ENCODE measurements at places on chromosomes 5 and 9. TPM values are rescaled to one million over a fixed set of nuclear protein-coding genes. Genes with fewer than 3 reads are reported as not detected.

The COL23A1 gene
- total RNA-seq, result not detected

- peaks cover 15% of the 10 kb centered on the region for H3K36me3 ChIP-seq
- DNase-seq, result peak; percentile 94
- peak overlapping the region; percentile 85 for H3K4me3 ChIP-seq
- peaks cover 42% of the 10 kb centered on the region for H3K4me1 ChIP-seq
- no peaks in the 10 kb centered on the region for H3K27me3 ChIP-seq
These were observed 470 bp downstream of the HBEGF start for GRCh38 chr5:140345919-140346347.

- DNase-seq, result no peak
- H3K27ac ChIP-seq, result peak overlapping the region; percentile 59
- H3K27me3 ChIP-seq, result peaks cover 17% of the 10 kb centered on the region
- peaks cover 22% of the 10 kb centered on the region for H3K4me1 ChIP-seq
- peak overlapping the region; percentile 7 for H3K4me3 ChIP-seq
These were observed 9.4 kb upstream of the TENT4A start for GRCh38 chr5:6703806-6704205.

- no peak for DNase-seq
- no peaks in the 10 kb centered on the region for H3K36me3 ChIP-seq
- H3K27me3 ChIP-seq, result no peaks in the 10 kb centered on the region
- H3K4me1 ChIP-seq, result no peaks in the 10 kb centered on the region
These were observed 64.0 kb upstream of the TUSC1 start for GRCh38 chr9:25742256-25742655.

DNA sequence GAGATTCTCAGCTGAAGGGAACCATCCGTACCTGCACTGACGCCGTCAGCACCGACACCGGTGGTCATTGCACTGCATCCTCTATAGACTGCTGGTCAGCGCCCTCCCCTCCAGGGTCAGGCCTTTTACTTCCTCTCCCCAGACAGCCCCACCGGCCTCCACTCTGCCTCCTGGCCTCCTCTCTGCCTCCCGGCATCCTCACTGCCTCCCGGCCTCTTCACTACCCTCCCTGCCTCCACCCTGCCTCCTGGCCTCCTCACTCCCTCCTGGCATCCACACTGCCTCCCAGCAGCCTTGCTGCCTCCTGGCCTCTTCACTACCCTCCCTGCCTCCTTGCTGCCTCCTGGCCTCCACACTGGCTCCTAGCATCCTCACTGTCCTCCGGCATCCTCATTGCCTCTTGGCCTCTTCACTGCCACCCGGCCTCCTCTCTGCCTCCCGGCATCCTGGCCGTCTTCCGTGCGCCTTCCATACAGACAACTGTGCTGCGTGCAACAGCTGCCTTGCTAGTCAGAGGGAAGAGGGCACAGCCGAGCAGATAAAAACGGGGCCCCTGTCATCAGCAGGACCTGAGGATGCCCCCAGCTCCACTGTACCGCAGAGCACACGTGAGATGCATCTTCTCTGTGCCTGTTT is 62.0 kb downstream of the VAV2 start:
- H3K27ac ChIP-seq, result no peak overlapping the region
- no peak for DNase-seq
- no peaks in the 10 kb centered on the region for H3K36me3 ChIP-seq
- H3K4me1 ChIP-seq, result peaks cover 17% of the 10 kb centered on the region
- no peak overlapping the region for H3K4me3 ChIP-seq
- H3K27me3 ChIP-seq, result no peaks in the 10 kb centered on the region

GRCh38 chr5:5330728-5331452 is 91.6 kb upstream of the ICE1 start:
- H3K36me3 ChIP-seq, result no peaks in the 10 kb centered on the region
- no peak for DNase-seq
- no peak overlapping the region for H3K27ac ChIP-seq
- H3K27me3 ChIP-seq, result no peaks in the 10 kb centered on the region
- H3K4me3 ChIP-seq, result no peak overlapping the region
- H3K4me1 ChIP-seq, result peaks cover 16% of the 10 kb centered on the region

DNA sequence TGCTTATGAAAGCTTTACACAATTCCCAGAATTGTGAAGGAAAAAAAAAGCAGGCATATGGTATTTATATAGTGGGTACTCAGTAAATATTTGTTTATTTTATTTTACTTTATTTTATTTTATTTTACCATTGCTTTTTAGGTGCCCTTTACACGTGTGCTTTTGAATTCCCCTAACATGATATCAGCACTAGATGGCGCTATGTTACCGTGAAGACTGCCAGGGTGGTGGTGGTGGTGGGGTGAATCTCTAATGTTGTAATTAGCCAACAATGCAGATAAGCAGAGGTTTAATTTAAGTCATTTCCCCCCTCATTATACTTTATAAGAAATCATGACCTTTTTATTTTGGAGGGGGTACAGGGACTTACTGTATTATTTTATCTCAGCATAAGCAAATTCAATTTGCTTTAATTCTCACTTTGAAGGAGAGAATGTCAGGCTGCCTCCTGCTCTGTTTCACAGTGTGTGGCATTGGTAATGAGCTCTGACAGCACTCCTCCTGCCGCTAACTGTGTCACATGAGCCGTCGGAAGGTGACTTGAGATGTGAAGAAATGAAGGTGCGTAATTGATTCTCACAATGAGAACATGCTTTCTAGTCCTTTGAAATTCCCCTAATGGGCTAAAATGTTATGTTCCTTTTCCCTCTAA is 165.6 kb downstream of the YTHDC2 start:
- no peaks in the 10 kb centered on the region for H3K27me3 ChIP-seq
- no peak overlapping the region for H3K4me3 ChIP-seq
- H3K36me3 ChIP-seq, result no peaks in the 10 kb centered on the region

The SH2D3C gene
- total RNA-seq, result 0.29 TPM

- no peaks in the 10 kb centered on the region for H3K36me3 ChIP-seq
- no peak overlapping the region for H3K4me3 ChIP-seq
- no peaks in the 10 kb centered on the region for H3K27me3 ChIP-seq
- no peak overlapping the region for H3K27ac ChIP-seq
These were observed 15.0 kb upstream of the ECM2 start for GRCh38 chr9:92550765-92551164.

DNA sequence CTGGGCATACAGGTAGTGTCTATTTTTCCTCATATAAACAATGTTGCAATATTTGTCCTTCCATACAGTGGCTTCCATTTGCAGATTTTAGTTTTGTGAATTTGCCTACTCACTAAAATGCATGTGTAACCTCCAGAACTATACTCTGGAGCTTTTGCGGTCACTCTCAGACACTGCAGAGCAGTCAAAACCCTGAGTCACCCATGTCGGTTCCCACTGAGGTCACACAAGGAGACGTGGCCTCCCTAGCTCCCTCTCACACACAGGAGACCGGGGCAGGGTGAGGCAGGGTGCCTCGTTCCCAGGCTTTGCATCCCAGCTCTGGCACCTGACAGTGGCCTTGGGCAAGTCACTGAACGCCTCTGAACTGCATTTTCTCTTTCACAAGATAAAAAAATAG is 55.5 kb upstream of the ZNF354A start:
- H3K27ac ChIP-seq, result no peak overlapping the region
- peaks cover 14% of the 10 kb centered on the region for H3K4me1 ChIP-seq
- no peaks in the 10 kb centered on the region for H3K36me3 ChIP-seq
- peak; percentile 95 for DNase-seq
- H3K27me3 ChIP-seq, result no peaks in the 10 kb centered on the region

The GLRA1 gene
- total RNA-seq, result not detected

The HDHD3 gene
- 15.6 TPM for total RNA-seq

GRCh38 chr5:104199771-104200170 is 637.2 kb upstream of the NUDT12 start:
- H3K27me3 ChIP-seq, result no peaks in the 10 kb centered on the region
- DNase-seq, result no peak
- H3K4me1 ChIP-seq, result no peaks in the 10 kb centered on the region
- no peak overlapping the region for H3K27ac ChIP-seq

The PCDHA13 gene
- under 0.01 TPM for total RNA-seq

DNA sequence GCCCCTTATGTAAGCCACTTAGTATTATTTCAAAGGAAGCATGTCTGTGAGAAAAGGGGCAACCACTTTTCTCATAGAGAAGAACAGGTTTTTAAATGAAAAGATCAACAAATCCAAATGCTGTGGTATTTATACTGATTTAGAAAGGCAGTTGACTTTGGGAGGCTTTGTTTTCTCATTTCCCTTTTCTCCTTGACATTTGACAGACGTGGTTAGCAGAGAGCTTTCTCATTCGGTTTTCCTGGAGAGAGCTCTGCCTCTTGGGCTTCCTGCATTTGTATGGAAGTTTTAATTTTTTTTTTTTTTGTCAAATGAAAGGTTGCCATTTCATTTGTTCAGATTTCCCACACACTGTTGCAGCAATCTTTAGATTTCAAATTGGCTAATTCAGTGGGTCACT is 62.5 kb downstream of the EXOSC2 start:
- H3K4me1 ChIP-seq, result peaks cover 13% of the 10 kb centered on the region
- no peak overlapping the region for H3K4me3 ChIP-seq
- no peaks in the 10 kb centered on the region for H3K36me3 ChIP-seq
- no peak overlapping the region for H3K27ac ChIP-seq
- no peaks in the 10 kb centered on the region for H3K27me3 ChIP-seq

The COL5A1 gene
- 801 TPM for total RNA-seq
